Stimulated activated CD4-positive, alpha-beta T cell treated with anti-CD3 and anti-CD28 coated beads, Interleukin-1b, Interleukin-23, amount 100 ng/mL, for 1 hour (primary cell): ENCODE measurements at places on chromosomes 11 and 22.

GRCh38 chr11:36512016-36512415 lies 1.9 kb upstream of the TRAF6 start:
- DNase-seq: no peak

DNA sequence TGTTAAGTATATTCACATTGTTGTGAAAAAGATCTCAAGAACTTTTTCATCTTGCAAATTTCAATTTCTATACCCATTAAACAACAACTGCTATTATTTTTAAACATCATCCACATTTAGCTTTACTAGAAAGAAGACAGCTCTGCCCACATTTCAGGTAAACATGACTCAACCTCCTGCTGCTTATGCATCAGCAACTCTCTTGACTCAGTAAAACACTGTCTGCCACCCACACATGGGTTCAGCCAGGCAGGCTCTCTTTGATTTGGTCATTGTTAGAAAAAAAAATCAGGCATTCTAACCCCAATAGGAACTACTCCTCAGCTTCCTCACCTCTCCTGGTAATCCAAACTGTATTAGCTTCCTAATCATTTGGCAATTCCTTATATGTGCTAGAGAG lies 5.1 kb upstream of the ENDOD1 start:
- no peak for DNase-seq

GRCh38 chr11:2074266-2074825 lies 64.8 kb downstream of the IGF2 start:
- DNase-seq: no peak

DNA sequence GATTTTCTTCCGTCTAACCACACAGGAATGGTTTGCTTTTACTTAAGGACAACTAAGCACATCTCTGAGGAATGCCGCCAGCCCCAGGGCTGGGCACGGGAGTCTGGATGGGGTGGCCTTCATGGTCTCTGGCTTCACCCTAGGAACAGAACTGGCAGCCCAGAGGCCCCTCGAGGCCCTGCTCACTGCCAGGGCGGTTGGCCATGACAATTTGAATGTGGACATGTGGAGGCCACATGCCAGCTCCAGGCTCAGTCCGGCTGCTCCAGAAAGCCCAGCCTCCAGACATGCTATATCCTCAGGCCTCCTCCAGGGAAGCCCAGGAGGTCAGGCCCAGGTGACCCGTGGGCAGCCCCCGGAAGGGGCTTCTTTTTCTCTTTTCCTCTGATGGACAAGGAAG lies 84.0 kb upstream of the FGF3 start:
- no peak for DNase-seq

DNA sequence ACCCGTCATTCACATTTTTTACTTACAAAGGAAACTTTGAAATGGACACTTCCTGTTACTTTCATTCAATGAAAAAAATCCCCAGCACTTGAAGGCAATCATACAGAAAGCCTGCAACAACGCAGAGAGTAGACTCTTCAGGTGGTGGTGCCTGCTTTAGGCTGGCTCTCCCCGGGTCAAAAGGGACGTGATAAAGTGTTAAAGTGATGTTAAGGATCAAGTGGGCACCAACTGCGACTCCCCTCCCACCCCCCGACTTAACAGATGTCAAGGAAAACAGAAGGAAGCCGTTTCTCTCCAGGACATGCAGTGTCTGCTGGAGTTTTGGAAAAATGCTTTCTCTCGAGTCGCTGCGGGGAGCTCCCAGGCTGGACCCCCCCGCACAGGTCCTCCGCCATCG lies 414 bp upstream of the PNPLA3 start:
- DNase-seq: no peak

DNA sequence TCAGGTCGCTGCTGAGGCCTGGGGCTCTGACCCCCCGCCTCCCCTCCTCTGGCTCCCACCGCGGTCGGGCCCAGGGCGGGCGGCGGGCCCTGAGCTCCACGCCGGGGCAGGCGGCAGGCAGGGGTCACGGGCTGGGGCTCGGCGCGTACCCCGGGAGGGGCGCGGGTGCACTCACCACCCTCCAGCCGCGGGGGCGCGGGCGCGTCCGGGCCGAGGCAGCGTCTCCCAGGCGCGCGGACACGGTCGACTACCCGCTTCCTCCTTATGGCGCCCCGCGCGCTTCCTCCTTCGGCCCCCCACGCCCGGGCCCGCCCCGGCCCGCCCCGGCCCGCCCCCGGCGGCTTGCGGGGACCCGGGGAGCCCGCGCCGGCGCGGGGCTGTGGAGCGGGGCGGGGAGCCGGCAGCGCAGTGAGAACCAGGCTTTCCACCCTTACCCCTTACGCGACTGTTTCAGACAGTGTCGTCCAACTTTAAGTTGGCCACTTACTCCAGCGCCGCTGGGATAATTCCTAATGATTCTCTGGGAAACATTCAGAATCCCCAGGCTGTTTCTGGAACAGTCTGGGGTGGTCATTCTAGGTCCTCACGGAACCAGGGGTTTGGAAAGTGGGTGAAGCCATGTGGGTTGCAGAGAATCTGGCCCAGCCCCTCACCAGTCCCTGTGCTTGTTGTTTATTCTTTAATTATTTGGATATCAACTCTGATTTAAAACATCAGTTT lies at the start of gene BID:
Gene BID (minus strand): TSS at position 264 of the 720 bp plus-strand sequence. CDS start 24,353 bp downstream, outside the sequence.
- DNase-seq: no peak

DNA sequence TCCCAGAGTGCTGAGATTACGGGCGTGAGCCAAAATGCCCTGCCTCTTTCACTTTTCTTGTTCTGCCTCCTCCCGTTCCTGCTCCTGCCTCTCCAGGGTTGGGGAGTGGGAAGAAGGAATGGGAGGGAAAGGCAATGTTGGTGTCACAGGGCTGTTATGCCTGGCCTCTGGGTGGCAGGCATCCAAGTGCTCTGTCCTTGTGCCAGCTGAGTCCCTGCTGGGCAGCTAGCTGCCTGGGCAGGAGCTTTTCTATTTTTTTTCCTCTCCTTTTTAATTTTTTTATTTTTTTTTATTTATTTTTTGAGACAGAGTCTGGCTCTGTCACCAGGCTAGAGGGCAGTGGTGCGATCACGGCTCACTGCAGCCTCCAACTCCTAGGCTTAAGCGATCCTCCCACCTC lies 4.1 kb upstream of the SAC3D1 start:
- no peak for DNase-seq

- DNase-seq: no peak
Observed at GRCh38 chr22:45664136-45664646, 7.4 kb upstream of the ATXN10 start.
